T follicular helper cell (primary cell): ENCODE measurements at places on chromosomes 7 and 10.

DNA sequence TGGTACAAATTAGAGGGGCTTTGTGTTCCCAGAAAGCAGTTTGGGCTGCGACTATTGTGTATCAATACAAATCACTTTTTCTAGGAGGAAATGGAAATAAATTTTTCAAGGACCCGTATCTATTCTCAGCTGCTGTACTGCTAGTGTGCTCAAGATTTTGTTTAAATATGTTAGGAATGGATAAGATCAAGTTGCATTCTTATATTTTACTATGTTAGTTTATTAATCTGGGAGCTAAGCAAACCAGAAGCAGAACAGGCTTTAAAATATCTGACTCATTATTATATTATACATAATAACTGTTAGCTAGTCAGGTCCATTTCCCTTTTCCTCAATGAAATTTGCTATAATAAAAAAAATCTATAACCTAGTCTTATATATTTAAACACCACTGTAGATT is 11.1 kb upstream of the GLCCI1 start:
- no peak for DNase-seq

- no peak for DNase-seq
Observed at GRCh38 chr7:157434231-157434630, 97.4 kb downstream of the DNAJB6 start.

DNA sequence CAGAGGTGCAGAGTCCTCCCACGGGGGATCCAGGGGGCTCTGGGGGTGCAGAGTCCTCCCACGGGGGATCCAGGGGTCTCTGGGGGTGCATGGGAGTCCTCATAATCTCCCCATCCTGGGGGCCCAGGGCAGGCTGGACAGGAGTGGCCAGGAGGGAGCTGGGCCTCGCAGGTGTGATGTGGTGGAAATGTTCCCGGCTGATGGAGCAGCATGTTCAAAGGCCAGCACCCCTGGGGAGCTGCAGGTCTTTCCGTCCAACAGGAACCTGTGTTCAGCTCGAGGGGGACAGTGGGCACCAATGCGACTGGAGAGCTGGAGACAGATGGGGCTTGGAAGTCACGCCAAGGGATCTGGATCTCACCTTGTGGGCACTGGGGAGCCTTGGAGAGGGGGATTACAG is 38.5 kb upstream of the PSMG3 start:
- no peak for DNase-seq

DNA sequence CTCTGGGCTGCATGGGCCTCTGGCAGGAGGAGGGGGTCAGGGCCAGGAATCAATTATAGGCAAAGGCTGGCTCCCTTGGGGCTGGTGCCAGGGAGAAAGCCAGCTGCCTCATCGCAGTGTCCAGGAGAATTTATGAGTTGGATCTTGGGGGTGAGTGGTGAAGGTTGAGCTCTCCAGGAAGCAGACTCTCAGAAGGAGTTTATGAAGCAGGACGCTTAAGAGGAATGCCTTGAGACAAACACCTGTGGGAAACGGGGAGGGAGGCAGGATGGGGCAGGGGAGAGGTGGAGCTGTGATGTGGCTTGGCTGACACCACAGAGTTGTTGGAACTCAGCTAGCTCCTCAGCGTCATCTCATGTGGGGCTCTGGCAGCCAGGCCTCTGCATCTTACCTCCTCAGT is 428.5 kb downstream of the RPS24 start:
- no peak for DNase-seq

DNA sequence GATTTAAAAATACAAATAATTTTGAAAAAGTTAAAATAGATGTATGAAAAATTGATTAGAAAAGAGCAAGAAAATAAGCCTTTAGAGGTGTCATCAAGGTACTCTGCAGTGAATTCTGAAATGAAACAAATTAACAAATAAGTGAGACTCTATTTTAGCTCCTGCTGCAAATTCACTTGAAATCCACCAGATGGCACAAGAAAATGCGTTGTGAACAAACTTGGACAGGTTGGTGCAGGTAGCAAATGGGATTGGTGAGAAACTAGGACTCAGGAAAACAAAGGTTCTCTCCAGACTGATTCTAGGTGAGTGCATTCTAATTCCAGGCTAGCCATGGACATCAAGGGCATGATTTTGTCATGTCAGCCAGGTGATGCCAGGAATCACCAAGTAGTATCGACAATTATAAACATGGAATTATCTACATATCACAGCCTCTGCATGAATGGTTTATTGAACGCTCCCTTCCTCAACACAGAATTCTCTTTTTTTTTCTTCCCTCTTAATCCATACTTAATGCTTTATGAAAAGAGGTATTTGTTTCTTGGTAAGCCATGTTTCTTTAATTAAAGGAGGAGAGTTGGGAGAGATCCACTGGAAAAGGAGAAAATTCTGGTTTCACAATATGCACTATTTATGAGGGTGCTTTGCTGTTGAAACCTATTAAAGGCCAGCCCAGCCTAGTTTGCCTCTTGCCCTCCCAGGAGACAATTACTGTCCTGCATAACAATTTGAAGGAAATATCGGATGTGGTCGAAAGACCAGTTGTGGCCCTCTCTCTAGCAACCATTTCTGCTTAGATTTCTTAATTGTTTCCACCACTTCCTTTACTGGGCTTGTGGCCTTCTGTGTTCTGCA is 118.1 kb downstream of the ZNF365 start:
- no peak for DNase-seq

GRCh38 chr10:17006631-17007417 is 122.8 kb downstream of the CUBN start:
- no peak for DNase-seq

- DNase-seq: no peak
Observed at GRCh38 chr10:23293973-23294590, 50.5 kb downstream of the C10orf67 start.

- DNase-seq: no peak
Observed at GRCh38 chr10:47167591-47167990, 132.4 kb upstream of the GDF10 start.

GRCh38 chr10:31036209-31036608 is 4.5 kb upstream of the ZNF438 start:
- DNase-seq: no peak

- DNase-seq: no peak
Observed at GRCh38 chr10:71882813-71883659, 32.0 kb upstream of the PSAP start.

DNA sequence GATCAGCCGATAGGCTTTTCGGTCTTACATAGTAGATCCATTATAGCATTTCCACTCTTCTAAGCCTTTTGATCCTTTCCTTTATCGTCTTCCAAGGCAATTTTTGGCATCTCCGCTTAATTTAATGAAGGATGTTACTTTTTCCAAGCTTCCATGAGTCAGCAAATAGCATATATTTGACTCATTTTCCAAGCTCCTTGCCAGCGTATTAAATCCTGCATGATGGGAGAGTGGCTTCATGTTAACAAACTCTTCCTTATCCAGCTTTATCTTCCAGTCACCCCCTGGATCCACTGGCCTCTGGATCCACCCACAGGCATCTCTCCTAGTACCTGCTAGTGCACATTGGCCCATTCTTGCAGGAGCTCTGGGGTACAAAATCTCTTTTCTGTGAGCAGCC is 13.0 kb downstream of the OR9A2 start:
- DNase-seq: no peak

DNA sequence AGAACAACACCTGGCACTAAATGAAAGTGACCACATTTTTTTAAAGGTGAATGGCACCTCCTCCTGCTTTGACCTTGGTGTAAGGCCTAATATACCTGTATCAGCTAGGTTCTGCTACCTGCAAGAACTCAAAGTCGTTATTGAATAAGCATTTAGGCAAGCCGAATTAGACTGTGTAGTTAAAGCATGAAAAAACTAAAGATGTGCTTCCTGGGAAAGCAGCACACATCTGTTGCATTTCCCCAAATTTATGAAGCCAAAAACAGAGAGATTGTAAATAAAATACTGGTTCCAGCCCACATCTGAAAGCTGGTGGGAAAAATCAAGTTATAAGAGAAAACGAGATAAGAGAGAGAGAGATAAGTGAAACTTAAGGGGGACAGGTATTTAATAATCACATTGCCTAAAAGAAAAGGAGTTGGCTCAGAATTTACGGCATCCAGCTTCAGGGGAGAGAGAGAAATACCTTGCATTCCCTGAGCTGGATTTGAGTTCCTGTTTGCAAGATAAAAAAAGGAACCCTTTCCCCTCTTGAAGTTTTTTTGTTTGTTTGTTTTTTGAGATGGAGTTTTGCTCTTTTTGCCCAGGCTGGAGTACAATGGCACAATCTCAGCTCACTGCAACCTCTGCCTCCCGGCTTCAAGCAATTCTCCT is 1.8 kb upstream of the XPNPEP1 start:
- DNase-seq: no peak

- no peak for DNase-seq
Observed at GRCh38 chr7:23117841-23118240, 12.3 kb downstream of the KLHL7 start.

DNA sequence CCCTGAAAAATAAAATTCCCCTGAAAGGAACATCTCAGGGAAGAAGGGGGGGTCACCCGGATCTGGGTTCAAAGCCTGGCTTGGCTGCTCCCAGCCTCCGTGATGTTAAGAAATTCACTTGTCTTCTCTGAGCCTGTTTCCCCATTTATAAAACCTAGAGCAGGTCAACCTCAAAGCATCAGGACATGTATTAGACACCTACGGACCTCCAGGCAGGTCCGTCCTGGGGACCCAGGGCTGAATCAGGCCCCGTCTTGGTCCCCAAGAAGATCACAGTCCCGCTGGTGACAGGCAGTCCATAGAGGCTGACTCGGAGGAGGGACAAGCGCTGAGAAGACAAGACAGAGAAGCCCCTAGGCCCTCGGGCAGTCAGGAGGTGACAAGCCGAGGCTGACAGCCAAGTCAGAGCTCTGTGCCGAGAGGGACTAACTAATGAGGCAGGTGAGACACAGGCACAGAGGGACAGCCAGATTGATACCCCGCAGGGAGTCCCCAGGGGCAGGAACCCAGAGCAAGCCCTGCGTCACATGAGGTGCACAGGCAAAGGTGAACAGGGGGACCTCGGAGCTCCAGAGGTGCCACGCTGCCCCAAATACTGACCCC is 2.9 kb downstream of the MYL10 start:
- DNase-seq: no peak

- no peak for DNase-seq
Observed at GRCh38 chr10:47013507-47014154, 102.4 kb downstream of the PTPN20 start.

- no peak for DNase-seq
Observed at GRCh38 chr7:20348125-20348807, 17.6 kb downstream of the ITGB8 start.

GRCh38 chr10:88278912-88279311 is 304.2 kb downstream of the RNLS start:
- no peak for DNase-seq
